Dermis microvascular lymphatic vessel endothelial cell (primary cell): ENCODE measurements at places on chromosomes 1 and 21. TPM values are rescaled to one million over a fixed set of nuclear protein-coding genes. Genes with fewer than 3 reads are reported as not detected.
A peak's percentile ranks its signal among the peaks of the same experiment; 100 is the strongest.

DNA sequence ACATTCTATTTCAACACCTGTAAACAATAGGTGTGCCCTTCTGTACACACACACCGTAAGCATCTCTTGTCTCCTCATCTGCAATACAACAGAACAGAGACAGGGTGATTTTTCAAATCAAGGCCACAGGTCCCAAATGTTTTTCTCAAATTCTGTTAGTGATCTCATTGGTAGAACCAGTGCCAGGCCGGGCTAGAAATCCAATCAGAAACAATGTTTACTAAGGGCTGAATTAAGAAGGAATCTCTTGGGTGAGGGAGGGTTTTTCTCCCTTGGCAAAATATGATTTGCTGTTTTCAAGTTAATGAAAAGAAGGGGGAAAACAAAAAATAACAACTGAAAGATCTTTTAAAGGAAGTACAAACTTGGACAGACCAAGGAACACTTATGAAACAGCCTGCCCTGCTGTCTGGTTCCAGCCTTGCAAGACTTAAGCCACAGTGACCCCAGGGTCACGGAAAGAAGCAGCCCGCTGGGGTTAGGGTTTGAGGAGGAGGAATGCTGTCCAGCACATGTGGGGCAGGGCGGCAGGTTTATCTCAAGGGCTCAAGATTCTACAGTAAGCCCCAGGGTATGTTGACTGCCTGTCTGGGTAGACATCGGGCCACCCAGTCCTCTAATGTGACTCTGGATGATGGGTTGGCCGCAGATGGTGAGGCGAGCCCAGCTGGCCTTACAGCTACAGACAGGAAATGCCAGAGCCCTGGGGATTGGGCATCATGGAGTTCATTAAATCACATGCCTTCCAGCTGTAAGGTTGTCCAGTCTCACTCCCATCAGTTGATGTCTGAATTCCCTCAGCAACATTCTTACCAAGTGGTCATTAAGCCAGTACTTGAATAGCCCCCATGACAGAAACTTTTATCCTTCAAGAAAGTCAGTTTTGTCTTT lies 73.3 kb upstream of the SLC44A3 start:
- no peak for DNase-seq

KRTAP10-5 gene
- total RNA-seq, result not detected in 2 replicates

FCRL6 gene
- not detected in 2 replicates for total RNA-seq

- no peak for DNase-seq
Observed at GRCh38 chr1:59025201-59025600, 241.4 kb upstream of the JUN start.

DNA sequence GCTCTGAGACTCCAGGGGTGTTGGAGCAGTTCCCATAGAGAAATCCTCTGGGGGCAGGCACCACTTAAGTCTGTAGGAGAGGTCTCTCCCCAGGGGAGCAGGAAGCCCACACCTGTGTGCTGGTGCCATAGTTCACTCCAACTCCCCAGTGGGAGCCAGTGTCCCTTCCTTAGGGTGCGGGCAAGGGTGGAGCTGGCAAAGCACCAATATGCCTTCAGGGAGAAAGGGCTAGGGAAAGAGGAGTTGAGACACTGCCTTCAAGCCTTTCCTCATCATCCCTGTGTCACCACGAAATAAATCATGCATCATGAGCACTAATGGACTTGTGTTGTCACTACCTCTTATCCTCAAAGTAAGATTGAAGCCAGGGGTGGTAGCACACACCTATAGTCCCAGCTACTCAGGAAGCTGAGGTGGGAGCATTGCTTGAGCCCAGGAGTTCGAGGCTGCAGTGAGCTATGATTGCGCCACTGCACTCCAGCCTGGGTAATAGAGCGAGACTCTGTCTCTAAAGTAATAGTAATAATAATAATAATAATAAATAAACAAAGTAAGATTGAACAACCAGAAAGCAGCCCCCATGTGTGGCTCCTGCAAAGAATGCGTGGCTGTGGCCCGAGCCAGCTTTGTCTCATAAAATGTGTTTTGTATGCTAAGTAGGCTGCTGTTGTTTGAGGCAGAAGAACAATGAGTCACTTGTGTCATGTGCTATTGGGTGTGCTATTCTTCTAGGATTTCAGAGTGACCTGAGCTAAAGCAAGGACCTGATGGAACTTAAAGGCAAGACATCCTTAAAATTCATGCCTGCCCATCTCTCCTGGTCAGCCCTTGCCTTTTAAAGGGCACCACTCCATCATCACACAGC lies 6.7 kb upstream of the TIE1 start:
- DNase-seq, result peak; percentile 90

DNA sequence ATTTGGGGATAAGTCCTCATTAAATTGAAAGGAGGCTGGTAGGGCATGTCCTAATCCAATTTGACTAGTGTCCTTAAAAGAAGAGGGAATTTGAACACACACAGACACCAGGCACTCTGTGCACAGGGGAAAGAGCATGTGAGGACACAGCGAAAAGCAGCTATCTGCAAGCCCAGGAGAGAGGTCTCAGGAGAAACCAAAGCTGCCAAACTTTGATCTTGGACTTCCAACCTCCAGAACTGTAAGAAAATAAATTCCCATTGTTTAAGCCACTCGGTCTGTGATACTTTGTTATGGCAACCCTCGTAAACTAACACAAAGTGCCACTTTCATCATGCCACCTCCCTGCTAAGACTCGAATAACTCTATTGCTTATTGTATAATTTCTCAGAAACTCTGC lies 13.8 kb downstream of the PLA2G4A start:
- DNase-seq, result no peak

DNA sequence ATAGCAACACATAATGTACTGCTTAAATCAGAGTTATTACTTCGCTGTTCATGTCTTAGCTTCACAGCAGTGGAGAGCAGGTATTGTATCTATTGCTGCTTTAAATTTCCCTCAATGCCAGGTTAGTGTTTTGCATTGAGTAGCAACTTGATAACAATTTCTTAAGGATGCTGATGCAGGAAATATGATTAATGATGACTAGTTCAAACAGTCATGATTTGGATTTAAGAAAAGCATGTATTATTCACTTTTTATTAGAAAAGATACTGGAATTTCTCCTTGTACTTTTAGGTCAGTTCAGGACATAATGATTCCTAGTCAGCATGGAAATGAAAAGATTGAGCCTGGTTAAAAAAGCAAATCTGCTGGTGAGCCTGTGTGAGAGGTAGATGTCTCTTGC lies 67.2 kb upstream of the ARHGAP29 start:
- DNase-seq, result peak; percentile 48

DNA sequence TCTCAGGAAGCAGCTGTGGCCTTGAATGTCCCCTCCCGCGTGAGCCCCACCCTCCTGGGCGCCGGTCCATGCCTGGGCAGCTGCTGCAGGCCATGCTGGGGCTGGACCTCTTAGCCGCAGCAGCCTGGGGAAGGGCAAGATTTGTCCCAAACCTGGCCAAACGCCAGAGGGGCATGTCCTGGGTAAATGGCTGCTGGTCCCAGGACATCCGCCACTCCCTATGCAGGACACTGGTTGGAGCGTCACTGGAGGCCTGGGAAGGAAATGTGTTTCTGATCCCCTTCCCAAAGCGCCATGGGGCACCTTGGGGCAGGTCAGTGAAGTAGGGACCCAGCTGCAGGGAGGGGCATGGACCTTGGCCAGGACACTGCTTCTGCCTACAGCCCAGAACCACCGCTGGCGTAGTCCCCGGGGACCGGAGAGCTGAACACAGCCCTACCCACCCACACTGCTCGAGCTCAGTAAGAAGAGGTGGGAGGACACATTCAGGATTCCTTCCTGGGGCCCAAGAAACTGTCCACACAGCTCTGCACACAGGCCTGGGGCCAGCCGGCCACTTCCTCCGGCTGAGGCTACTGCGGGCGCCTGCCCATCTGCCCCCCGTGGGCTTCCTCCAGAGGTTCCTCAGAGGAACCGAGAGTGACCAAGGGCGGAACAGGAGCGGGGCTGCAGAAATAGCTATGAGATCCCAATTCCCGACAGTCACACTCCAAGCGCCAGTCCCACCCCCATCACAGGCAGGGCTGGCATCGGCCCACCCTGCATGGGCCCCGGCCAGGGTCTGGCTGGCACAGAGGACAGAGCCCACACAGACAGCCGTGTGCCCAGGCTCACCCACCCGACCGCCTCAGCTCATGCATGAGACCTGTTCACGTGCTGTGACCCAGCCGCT lies 10.8 kb upstream of the PLEKHG5 start:
- DNase-seq, result no peak

GRCh38 chr1:154751690-154752089 lies 118.4 kb downstream of the KCNN3 start:
- DNase-seq, result no peak

RHD gene
- 0.13 and 0.25 TPM in 2 replicates for total RNA-seq

GRCh38 chr1:72636631-72637030 lies 354.3 kb upstream of the NEGR1 start:
- no peak for DNase-seq

DNA sequence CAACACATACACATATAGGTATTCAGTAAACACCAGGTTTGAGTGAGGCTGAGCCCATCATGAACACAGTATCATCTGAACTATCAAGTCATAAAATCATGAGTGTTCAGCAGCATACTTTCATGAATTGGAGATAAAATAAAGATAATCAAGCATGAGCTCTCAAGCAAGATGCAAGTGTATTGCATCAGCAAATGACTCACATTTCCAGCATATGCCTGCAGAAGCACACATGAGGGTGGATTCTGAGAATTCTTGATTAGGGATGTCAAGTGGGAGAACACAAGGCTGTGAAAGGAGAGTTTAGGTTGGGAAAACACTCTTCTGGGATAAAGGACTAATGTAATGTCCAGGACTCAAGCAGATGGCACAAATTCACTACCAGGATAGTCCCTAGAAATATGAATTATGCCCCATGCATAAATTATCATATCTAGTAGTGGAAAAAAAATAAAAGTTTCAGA lies 299.2 kb downstream of the SRGAP2C start:
- DNase-seq, result no peak

DNA sequence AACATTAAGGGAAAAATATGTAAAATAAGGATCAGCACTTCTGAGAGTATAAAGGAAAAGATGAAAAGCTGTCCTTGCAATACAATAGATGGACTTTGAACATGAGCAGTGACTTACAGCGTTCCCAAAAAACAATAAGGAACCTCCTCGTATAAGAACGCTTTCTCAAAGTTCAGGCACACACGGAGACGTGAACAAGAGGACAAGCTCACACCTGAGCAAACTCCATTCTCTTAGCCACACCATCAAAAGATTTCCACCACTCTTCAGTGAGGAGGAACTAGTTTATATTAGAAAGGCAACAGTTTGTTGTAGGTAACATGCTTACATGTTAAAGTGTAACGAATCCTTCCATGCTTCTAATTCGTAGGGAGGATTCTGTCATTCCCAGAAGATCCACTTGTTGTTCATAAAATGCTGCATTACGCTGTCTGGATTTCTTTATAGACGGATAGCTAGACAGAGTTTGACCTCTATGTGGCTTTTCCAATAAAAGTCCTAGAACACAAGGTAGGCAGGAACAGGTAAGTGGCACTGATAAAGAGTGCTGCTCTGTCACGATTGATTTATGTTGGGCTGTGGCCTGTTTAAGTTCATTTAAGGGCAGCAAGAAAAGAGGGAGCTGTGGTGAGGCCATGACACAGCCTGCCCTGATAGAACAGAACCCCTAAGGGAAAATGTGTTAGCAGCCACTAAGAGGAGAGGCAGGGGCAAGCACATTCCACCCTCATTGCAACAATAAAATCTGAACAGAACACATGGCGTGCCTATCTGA lies 37.0 kb upstream of the ATP1A1 start:
- no peak for DNase-seq

C1QB gene
- total RNA-seq, result not detected in 2 replicates

HES3 gene
- total RNA-seq, result not detected in 2 replicates

KDF1 gene
- not detected in 2 replicates for total RNA-seq

DNA sequence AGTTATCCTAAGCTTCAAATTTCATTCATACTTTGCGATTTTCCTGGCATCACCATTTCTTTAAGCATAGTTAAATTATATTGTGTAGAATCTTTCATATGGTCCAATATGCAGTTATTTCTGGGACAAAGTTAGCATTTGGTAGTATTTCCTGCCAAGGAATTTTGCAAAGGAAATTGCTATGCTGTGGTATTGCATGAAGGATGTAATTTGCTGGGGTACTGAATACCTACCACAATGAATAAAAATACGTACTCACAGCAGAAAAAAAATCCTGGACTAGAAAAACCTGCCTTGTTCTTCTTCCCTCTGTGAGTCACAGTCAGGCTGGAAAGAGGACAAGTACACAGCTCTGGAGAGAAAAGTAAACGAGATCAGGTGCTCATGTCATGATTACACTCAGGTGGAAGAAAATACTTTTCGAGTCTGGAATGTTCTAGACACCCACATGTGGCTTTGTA lies 241.2 kb downstream of the PTBP2 start:
- no peak for DNase-seq

- DNase-seq, result no peak
Observed at GRCh38 chr1:54460351-54460750, 54.2 kb upstream of the SSBP3 start.

DNA sequence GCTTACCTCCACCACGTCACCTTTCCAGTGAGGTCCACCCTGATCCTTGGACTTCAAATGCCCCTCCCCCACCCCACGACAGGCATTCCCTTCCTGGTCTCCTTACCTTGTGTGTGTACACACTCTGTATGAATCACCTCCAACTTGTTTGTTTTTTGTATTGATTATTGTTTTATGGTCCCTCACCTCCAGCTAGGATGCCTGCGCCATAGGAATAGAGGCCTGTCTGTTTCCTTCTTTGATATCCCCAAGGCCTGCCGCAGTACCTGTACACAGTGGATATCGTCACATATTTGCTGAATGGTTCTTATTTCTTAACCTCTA lies 219.6 kb upstream of the POU3F1 start:
- no peak for DNase-seq

DNA sequence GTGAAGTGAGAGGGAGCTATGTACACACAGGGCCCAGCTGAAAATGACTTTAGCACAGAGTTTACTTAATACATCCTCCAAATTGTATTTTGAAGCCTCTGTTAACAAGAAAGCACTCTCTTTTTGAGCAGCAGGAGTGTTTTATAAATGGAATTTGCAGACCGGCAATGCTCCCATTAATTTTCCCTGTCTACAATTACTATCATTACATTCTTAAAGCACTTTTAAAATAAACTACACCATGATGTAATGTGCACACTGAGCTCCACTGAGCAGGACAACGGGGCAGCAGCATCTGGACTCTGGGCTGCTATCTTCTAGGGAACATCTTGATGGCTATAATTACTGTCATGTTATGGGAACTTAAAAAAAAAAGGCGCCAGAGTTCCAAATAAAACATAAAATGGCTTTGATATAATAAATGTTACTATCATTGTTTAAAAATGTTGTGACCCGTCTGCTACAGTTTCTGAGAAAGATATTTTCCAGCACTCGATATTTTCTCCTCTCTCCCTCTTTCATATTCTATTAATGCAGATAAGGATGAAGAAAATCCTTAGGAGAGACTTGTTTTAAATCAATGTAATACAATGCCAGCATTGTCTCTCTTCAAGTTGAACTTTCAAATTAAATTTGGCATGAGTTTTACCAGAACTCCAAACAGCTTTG lies 150.9 kb downstream of the HLX start:
- no peak for DNase-seq

DNA sequence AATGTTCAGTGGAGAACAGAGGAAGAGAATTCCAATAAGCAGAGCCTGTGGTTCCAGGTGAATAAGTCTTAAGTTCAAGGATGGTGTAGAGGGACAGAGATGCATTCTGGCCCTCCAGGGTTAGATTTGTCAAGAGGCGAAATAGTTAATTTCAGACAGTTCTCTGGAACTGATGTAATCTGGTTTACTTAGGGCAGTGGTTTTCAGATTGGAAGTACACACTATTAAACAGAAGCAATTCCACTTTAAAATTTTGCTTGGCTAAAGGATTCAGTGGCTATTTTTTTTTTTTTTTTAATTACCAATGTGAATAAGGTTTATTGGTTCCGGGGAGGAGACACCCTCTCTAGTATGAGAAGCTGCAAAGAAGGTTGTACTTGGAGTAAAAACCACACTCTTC lies 25.3 kb upstream of the MYOCOS start:
- DNase-seq, result no peak

GRCh38 chr1:31976401-31976800 lies 37.3 kb upstream of the KHDRBS1 start:
- DNase-seq, result no peak
